Right forelimb (tissue), 1 donor: ENCODE measurements at places on chromosomes 6 and 20.

DNA sequence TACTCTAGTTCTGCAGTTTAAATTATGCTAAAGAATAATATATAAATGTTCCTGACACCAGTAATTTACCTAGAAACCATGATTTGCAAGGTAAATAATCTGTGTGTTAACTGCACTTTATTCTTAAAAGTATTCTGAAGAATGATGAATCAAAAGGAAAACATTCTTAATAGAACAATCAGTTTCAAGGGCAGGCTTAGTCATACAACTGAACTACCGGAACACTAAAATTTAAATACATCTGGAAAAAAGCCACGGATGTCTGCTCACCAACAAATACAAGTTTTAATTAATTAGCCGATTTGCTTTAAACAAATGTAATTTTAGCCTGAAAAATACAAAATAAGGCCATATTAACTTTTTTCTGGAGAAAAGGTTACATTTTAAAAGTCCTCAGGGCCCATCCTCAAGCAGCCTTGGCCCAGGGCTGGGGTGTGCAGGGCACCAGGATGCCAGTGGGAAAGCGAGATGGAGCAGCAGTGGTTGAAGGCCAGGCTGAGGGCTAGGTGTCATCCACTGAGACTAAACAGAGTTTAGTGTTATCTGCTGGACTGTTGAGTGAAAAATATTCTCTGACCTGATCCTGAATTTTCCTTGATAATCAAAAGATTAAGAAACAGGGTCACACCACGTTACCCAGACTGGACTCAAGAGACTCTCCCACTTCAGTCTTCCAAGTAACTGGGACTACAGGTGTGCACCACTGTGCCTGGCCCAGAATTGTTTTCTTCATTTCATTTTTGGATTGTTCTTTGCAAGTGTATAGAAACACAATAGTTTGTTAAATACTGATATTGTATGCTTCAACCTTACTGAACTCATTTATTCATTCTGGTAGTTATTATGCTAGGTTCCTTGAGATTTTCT lies 88.2 kb upstream of the DST start:
- no peak for DNase-seq

- no peak for DNase-seq
Measured at GRCh38 chr6:144232176-144232831, 52.8 kb upstream of the UTRN start.

DNA sequence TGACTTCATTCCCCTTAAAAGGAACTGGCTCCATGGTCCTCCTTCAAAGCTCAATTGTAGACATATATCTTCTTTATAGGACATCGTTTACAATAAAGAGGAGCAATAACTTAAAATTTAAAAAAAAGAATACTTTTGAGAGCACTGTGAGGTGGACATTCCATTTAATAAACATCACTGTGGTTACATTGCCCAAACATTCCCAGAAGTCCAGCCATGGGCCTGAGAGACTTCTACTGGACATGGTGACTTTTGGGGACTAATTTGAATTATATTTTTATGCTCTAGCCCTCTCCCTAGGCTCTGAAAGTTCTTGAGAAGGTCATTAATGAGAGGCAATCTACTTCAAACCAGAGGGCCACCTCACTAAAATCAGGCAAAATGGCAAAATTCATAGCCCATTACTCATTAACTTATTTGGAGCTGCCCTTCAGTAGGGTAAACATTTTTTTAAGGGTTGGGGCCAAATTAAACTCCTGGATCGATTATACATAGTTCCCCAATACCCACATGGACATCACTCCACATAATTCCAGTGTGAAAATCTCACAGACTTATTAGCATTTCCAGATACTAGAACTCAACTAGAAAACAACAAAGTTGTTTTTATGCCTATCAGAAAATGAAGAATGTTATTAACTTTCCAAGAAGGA lies 17.1 kb downstream of the ISM1 start:
- no peak for DNase-seq

DNA sequence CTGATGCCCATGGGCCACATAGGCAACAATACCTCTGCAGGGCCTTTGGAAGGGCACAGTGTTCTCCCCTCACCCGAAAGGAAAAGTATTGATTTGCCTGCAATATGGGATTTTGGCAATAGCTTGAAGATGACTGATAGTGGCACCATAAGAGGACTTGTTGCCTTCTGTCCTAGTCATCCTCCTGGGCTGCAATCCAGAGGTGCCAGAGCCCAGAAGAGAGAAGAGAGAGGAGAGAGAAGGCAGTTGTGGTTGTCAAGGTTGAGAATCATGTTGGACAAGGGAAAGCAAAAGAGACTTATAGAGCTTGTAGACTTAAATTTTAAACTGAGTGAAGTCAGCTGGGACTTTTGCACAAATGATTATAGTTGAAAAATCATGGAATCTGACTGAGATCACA lies 14.6 kb downstream of the HDGFL1 start:
- no peak for DNase-seq

DNA sequence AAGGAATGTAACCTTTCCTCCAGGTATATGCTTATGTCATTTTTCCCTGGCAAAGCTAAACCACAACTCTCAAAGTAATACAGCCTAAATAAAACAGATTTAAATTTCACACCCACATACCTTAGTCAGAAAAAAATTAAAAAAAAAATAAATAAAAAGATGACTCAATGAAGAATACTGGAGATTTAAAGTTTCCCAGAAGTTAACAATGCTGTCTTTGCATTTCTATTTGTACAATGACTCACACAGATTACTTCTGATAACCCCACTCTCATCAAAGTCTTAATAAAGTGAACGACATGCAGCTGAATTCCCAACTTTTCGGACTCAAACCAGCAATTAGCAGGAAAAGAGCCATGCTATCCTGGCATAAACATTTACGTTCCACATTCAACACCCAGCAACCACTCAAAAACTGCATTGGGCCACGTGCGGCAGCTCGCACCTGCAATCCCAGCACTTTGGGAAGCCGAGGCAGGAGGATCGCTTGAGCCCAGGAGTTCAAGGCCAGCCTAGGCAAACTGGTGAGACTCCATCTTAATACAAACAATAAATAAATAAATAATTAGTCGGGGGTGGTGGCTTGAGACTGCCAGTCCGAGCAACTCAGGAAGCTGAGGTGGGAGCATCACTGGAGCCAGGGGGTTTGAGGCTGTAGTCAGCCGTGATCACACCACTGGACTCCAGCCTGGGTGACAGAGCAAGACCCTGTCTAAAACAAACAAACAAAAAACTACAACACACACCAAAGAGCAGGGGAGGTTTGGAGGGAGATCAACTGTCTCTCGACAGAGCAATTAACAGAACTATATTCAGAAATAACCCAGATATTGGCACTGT lies 130.5 kb downstream of the WDR27 start:
- no peak for DNase-seq

GRCh38 chr6:168390749-168391420 lies 50.1 kb upstream of the SMOC2 start:
- no peak for DNase-seq
